ENCODE measurements at places on chromosomes 7 and 10.

DNA sequence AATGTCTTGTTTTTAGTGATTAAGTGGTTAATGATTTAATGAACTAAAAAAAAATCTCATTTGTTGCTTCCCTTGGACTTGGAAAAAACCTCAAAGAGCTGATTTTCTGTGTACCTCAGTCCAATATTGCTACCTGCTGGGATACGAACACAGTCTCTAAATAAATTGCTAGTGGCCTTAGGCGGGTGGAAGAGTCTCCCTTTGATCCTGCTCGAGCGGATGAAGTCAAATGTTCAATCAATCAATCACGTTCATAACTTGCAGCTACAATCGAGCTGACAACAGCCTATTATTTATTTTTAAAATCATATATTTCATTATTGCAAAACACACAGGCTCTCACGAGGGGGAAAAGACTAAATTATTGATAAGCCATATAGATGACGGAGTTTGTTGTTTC is 57.3 kb upstream of the HABP2 start:
- no peak for DNase-seq

GRCh38 chr10:83476211-83476610 is 663.1 kb upstream of the GHITM start:
- no peak for DNase-seq

DNA sequence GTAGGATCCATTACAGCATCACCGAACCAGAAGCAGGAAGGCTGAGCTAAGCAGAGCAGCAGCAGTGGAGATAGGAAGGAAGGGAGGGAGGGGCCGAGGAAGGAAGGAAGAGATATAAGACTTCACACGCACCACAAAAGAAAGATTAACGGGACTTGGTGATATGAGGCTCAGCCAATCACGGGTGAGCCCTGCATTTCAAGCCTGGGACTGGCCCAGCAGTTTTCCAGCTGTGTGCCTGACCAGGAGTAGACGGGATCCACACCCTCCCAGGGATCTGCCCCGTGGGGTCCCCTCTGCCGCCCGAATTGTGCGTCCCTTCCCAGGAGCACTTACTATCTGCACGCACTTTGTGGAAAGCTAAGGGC is 16.2 kb downstream of the ATG9B start:
- DNase-seq = no peak

DNA sequence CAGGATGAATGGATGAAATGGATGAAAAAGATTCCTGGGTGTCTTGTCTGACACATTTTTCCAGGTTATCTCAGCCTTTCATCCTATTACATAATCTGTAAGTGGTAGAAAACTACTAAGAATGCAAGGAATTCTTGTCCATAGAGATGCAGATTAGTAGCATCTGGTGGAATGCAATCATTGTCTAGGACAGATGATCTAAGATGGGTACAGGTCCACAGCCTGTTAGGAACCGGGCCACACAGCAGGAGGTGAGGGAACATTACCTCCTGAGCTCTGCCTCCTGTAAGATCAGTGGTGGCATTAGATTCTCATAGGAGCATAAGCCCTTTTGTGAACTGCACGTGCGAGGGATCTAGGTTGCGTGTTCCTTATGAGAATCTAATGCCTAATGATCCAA is 225.0 kb downstream of the CALN1 start:
- no peak for DNase-seq

DNA sequence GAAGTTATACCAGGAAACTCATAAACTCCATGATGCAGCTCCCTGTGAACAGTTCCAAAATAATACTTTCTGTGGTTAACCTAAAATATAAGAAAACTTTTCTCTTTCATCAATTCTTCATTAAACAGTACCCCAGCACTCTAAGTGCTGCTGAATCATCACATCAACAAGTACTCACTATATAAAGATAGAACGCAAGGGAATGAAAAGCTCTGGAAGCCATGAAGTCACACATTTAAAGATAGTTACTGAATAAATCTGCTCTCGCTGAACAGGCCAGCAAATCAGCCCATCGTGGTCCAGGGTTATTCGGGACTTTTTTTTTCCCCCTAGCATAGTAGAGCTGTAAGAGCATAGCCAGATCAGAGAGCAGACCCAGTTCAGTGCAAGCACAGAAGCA is 254.3 kb downstream of the IPMK start:
- DNase-seq = no peak

DNA sequence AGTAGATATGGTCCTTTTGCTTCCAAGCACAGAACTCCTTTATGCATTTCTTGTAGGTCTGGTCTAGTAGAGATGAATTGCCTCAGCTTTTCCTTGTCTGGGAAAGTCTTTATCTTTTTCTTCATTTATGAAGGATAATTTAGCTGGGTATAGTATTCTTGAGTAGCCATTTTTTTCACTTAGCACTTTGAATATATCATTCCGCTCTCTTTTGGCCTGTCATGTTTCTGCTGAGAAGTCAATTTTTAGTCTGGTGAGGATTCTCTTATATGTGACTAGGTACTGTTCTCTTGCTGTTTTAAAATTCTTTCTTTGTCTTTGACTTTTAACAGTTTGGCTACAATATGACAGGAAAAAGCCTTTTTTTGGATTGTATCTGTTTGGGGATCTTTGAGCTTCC is 68.6 kb upstream of the IMMP2L start:
- DNase-seq = no peak

GRCh38 chr7:151724920-151725584 is 151.9 kb downstream of the PRKAG2 start:
- no peak for DNase-seq

DNA sequence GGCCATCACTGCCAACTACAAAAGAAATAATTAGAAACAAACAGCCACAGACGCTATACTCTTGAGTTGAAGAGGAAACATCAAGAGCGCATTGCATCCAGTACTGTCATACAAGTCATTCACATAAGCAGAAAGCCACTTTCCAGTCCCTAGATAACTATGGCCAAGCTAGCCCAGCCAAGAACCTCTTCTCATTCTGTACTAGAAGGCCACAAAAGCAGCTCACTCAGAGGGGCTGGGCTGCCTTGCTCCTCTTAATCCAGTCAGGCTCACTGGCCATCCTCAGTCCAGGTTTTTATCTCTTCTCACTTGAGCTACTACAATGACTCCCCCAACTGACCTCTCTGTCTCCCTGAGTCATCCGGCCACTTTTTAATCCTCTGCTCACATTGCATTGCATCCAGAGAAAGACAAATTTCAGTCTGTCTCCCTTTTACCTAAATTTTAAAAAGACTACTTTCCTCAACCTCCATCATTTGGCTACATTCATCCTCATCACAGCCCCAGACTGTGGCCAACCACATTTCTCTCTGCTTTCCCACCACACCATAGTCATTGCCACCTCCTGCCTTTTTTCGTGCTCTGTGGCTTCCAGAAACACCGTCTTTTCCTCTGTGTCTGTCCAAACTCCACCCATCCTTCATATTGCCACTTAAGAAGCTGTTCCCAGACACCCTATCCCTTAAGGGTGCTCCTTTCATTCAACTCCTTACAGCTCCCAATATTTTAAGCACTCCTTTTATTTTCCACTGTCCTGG is 25.0 kb downstream of the PPP1R3C start:
- no peak for DNase-seq

DNA sequence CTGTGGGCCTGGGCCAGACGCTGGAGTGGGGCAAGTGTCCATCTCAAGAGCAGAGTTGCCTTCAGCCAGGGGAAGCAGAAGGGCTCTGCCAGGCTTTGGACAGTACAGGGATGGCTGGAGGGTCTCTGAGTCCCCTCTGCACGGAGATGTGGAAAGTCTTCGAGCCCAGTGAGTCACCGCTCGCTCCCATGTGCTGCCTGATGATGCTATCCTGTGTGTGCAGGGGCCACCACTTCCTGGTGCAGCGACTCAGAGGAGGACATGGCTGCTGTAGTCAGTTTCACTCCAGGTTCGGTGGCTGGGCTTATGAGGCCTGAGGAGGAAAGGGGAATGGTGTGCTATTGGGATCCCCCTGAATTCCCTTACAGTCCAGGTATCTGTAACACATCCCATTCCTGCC is 6.0 kb downstream of the ADCYAP1R1 start:
- DNase-seq = no peak

GRCh38 chr10:112269266-112269665 is 13.9 kb upstream of the TECTB start:
- DNase-seq = no peak

GRCh38 chr7:5635006-5635405 is 146.5 kb downstream of the RNF216 start:
- no peak for DNase-seq
